CD4-positive, alpha-beta memory T cell (primary cell): ENCODE measurements at places on chromosomes 2 and 18. TPM values are rescaled to one million over a fixed set of nuclear protein-coding genes. Genes with fewer than 3 reads are reported as not detected.

NOSTRIN gene
- total RNA-seq, result not detected

- no peak for DNase-seq
Observed at GRCh38 chr2:169480079-169480465, 778 bp downstream of the BBS5 start.

DNA sequence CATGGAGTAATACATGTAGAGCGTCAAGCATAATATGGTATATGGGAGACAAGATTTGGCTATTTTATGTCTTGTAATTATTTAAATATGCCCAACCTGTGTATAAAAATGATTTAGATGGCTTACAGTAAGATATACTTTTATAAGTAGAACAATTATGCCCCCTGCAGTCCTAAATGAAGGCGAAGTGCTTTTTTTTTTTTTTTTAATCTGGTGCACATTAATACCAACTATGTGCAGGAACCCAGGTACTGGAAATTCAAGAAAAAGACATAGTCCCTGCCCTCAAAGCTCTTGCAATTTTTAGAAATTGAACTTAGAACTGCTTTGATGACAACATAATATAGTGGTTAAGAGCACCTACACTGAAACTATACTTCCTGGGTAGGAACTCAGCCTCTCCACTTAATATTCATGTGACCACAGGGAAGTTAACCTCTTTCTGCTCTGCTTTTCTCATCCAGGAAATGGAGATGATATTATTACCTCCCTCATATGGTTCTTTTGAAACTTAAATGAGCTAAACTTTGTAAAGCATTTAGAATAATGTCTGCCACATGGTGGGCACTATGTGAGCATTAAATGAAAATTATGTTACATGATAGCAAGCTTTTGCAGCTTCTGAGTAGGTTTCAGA lies 38.1 kb downstream of the AFTPH start:
- no peak for DNase-seq

- no peak for DNase-seq
Observed at GRCh38 chr2:146530886-146531285, 1313.9 kb upstream of the ACVR2A start.

- no peak for DNase-seq
Observed at GRCh38 chr18:40841063-40841462, 1114.0 kb upstream of the PIK3C3 start.

DNA sequence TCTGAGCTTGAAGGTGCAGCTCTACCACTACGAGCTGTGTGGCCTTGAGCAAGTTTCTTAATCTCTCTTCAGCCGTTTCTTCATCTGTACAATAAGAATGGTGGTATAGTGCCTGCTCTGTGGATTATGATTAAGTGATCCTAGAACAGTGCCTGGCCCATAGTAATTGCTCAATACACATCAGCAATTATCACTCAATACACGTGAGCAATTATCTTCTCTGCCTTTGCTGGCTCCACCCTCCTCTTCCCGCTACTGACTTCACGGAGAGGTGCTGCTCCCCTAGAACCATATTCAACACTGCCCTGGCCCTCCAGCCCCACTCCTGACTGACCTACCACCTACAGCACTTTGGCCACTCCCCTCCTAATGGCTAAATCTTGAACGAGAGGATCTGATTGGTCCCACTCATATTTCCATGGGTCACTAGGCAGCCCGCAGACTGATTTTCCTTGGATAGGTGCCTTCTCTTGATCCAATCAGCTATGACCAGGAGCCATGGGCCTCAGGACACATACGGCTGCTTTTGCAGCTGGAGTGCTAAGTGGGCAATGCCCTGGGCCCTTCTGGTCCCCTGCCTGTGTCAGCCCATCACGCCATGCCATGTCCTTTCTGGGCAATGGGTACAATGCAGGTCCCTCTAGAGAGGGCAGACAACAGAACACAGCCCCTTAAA lies 77.5 kb downstream of the STPG4 start:
- no peak for DNase-seq

KCNG2 gene
- total RNA-seq, result not detected

- no peak for DNase-seq
Observed at GRCh38 chr2:121359716-121360565, 74.9 kb upstream of the TFCP2L1 start.

DNA sequence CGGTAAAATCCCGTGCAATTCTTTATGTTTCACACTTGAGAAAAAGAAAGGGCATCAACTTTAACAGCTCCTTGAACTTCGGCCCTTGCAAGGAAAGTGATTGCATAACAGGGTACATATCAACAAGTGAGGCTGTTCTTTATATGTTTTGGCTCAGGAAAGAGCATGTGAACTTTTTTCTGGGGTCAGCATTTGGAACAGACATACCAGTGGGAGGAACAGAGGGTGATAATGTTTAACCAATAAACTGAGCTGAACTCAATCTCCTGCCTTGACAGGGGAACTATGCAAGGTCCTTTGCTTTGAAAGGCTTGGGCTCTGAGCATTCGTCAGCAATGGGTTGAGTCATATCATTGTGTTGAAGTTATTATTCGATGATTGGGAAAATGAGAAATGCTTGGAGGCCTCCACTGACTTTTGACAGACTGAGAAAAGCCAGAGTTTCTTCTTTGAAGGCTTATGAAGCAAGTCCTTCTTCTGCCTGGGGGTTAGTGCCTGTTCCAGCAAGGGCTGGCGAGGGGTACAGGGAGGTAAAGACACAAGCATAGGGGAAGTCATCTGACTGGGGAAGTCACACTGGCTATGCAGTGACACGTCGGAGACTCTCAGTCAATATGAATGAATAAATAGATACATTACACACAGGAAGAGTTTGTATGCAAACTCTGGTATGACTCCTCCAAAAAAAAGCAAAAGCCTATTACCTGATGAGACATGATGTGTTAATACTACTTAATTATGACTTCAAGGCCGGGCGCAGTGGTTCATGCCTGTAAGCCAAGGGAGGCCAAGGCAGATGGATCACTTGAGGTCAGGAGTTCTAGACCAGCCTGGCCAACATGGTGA lies 57.2 kb downstream of the CYB5A start:
- no peak for DNase-seq

DNA sequence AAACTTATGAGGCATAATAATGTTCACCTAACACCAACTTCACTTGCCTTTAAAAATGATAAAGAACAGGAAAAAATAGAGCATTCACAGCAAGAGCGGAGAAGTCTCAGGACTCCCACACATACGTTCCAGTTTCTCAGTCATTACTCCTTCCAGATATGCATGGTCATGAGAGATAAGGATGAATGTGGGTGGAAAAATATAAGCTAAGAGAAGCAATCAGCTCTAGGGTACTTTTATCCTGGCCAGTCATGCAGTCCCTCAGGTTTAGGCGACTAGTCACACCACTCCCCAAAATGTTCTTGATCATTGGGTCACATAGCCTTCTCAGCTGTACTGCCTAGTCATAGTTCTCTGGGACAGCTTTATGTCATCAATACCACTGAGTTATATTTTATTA lies 29.2 kb upstream of the CCDC178 start:
- DNase-seq, result no peak

SLC40A1 gene
- 30.0 TPM for total RNA-seq

GRCh38 chr2:10000541-10000940 lies 42.8 kb upstream of the KLF11 start:
- DNase-seq, result no peak

GRCh38 chr2:191382801-191383200 lies 137.6 kb downstream of the MYO1B start:
- no peak for DNase-seq

GRCh38 chr18:73690222-73690621 lies 457.4 kb downstream of the FBXO15 start:
- no peak for DNase-seq

RSAD2 gene
- total RNA-seq, result 3.8 TPM

DNA sequence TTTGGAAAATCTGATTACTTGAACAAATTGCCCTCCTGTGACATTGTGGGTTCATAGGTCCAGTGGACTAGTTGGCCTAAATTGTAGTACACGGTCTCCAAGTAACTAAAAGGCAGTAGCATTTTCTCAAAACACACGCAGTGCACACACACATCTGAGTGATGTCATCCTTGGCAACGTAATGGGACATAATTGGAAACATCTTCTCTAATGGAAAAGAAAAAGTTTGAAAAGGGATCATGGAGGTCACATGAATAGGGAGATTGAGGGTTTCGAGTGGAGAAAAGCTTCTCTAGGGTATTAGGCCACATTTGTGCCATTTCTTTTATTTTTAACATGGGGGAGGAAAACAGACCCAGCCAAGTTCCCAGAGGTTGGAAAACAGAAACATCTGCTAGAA lies 93.3 kb downstream of the MAP4K4 start:
- DNase-seq, result no peak

CAPN14 gene
- 0.61 TPM for total RNA-seq

PRSS56 gene
- not detected for total RNA-seq

ZNF396 gene
- total RNA-seq, result 7.3 TPM

OTOS gene
- total RNA-seq, result not detected

DNA sequence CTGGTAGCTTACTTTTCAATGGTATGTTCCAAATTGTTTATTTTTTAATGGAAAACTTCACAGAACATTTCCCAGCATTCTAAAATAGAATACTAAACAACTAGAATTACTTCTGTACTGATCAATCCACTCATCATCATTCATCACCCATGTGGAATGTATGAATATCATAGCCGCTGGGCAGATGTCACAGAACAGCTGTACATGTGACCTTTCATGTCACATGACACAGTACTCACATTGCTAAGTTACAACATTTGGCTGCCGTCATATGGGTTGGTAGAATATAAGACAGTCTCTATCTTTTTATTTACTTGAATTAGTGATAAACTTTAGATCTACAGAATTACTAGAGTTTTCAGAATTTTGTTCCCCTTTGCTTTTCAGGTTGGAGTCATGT lies 387.6 kb downstream of the ZEB2 start:
- no peak for DNase-seq

GNAL gene
- total RNA-seq, result 0.33 TPM

D2HGDH gene
- total RNA-seq, result 48.7 TPM

DNA sequence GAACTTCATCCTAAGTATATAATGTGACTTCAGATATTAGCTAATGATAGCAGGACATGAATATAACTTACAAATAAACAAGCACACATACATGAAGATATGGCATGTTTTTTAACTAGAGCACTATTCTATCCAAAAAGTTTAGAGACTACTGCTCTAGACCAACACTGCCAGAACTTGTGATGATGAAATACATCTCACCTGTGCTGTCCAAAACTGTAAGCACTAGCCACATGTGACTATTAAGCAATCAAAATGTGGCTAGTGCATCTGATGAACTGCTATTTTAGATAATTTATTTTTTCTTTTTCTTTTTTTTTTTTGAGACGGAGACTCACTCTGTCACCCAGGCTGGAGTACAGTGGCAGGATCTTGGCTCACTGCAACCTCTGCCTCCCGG lies 7.1 kb downstream of the AAK1 start:
- DNase-seq, result no peak

- DNase-seq, result no peak
Observed at GRCh38 chr18:5197461-5197860, 404 bp upstream of the AKAIN1 start.

DNA sequence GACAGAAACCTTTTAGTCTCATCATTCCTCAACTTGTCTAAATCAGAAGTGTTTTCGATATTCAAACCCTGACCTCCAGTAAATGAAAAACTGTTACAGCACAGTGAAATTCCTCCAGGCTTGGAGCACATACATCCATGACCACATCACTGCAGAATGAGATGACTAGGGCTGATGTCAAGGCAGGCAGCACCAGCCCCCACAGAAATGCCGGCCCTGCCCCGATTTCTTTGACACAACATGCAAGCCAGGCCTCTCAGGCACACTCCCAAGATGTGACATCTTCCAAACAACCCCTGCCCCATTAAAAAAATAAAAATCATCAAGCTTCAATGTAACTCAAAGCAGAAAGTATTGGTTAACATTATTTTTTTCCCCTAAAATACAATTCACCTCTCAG lies 103.3 kb downstream of the CTAGE1 start:
- no peak for DNase-seq

TEX44 gene
- total RNA-seq, result not detected

DNA sequence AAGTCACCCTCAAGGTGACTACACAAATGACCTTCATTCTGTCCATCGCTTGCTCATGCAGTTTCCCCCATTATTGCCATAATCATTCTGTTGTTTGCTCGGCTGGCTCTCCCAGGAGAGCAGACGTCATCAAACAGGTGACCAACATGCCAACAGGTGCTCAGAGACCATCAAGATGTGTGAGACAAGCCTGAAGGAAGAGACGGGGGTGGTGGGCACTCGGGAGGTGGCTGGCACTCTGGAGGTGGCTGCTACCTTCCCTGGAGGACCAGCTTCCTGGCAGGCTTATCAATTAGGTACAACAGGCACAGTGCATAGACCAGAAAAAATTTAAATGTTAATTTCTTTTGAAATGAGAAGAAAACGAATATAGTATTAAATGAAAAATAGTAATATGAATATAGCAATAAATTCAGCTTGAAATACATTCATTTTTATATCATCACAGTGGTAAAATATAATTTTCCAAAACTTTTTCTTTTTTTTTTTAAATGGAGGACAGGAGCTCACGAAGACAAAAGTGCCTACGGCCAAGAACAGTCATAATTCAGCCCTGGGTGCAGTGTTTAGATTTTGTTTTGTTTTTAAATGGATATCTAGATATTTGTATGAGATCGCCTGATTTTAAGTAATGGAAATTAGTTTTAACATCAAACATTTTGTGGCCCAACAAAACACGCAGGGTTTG lies 16.9 kb upstream of the HAAO start:
- DNase-seq, result no peak

DNA sequence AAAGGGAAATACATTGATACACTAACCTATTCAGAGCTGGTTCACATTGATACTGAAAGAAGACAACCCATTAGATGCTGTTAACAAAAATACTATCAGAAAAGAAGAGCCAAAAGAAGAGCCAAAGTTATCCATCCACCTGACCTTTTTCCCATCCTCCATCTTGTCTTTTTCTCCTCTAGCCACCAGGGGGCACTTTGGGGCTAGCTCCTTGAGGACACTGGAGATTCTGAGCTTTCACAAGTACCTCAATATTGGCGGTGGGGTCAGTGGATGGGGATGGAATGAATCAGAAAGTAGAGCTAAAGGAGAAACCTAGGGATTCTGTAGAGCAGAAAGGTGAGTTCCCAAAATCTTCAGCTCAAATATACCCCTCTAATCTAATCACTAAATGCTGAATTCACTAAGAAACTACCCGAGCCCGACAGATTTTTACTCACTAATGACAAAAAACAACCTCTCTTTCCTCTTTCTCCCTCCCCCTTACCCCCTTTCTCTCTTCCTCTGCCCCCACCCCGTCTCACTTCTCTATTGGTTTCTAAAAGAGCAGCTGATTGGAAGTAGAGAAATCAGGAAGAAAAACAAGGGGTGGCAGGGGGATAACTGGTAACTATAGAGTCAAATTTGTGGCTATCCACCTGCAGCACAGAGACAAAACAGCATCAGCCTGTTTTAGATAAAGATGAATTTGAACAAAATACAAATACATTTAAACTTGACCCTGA lies 203.3 kb downstream of the TCF4 start:
- no peak for DNase-seq

PPP4R3B gene
- 111 TPM for total RNA-seq

- DNase-seq, result no peak
Observed at GRCh38 chr2:237307474-237307873, 106.5 kb downstream of the COL6A3 start.

CTLA4 gene
- total RNA-seq, result 18.4 TPM
